ENCODE measurements at places on chromosomes 5 and 9.

DNA sequence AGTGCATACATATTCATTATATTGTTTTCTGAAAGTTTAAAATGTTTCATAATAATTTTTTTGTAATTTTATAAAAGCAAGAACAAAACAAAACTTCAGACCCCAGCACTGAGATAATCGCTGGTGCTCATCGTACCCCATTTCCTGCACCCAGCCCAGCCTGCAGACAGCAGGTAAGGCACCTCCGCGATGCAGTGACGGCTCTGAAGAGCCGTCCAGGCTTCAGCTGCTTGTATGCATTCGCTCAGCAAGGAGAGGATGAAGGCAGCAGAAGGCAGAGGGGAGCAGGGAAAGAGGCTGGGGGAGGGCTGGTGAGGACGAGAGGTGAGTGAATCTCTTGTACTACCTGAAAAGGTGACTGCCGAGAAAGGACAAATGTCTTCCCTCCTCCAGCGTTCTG, 153.5 kb downstream of the TTLL11 start:
- H3K27ac ChIP-seq: no peak overlapping the region
- no peak for DNase-seq
- no peaks in the 10 kb centered on the region for H3K36me3 ChIP-seq
- no peaks in the 10 kb centered on the region for H3K27me3 ChIP-seq

DNA sequence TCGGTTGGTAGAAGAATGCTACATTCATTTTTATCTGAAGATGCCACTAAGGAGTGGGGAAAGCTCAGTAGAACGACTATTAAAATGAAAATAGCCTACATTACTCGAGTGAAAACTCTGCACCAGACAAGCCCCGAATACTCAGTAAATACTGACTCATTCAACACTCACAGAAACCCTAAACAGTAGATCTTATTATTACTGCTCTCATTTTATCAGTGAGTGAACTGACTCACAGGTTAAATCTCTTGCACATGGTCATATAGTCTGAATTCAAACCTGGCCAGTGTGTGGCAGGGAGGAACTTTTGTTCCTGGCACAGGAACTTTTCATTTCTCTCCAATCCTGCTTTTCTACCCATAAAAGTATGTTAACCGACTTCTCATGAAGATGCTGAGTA, 9.6 kb upstream of the PAPPA start:
- no peak overlapping the region for H3K4me3 ChIP-seq
- no peaks in the 10 kb centered on the region for H3K27me3 ChIP-seq
- no peak overlapping the region for H3K27ac ChIP-seq

GRCh38 chr9:135616619-135617537, 22.5 kb downstream of the GLT6D1 start:
- no peaks in the 10 kb centered on the region for H3K36me3 ChIP-seq
- H3K27ac ChIP-seq: no peak overlapping the region
- H3K27me3 ChIP-seq: no peaks in the 10 kb centered on the region
- H3K4me1 ChIP-seq: no peaks in the 10 kb centered on the region

- H3K27me3 ChIP-seq: no peaks in the 10 kb centered on the region
- no peak overlapping the region for H3K4me3 ChIP-seq
- H3K4me1 ChIP-seq: peaks cover 31% of the 10 kb centered on the region
- DNase-seq: no peak
- no peak overlapping the region for H3K27ac ChIP-seq
Measured at GRCh38 chr5:141646026-141646425, 5.2 kb downstream of the FCHSD1 start.

GRCh38 chr5:88813805-88814575, 69.0 kb downstream of the MEF2C start:
- no peaks in the 10 kb centered on the region for H3K36me3 ChIP-seq
- H3K27ac ChIP-seq: no peak overlapping the region
- no peak overlapping the region for H3K4me3 ChIP-seq
- H3K4me1 ChIP-seq: no peaks in the 10 kb centered on the region
- peaks cover 5% of the 10 kb centered on the region for H3K27me3 ChIP-seq
- DNase-seq: no peak

DNA sequence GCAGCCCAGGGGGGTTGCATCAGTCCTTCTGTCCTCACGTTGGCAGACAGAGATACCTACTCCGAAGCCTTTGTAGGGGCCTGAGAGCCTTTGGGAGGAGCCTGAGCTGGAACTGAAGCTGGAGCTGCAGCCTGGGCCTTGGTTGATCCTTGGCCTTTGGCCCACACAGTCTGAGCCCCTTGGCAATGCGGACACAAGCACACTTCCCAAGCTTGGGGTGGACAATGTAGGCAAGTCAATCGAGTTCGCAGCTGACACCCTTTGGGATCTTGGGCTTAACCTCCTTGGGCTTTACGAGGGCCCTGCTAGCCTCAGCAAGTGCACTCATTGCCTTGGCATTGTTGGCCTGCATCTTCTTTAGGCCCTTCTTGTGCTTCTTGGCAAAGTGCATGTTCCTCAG, 5.9 kb downstream of the CSNK1A1 start:
- no peak for DNase-seq
- H3K27me3 ChIP-seq: no peaks in the 10 kb centered on the region
- peaks cover 53% of the 10 kb centered on the region for H3K36me3 ChIP-seq
- H3K4me3 ChIP-seq: no peak overlapping the region
- no peak overlapping the region for H3K27ac ChIP-seq
- H3K4me1 ChIP-seq: peaks cover 53% of the 10 kb centered on the region

DNA sequence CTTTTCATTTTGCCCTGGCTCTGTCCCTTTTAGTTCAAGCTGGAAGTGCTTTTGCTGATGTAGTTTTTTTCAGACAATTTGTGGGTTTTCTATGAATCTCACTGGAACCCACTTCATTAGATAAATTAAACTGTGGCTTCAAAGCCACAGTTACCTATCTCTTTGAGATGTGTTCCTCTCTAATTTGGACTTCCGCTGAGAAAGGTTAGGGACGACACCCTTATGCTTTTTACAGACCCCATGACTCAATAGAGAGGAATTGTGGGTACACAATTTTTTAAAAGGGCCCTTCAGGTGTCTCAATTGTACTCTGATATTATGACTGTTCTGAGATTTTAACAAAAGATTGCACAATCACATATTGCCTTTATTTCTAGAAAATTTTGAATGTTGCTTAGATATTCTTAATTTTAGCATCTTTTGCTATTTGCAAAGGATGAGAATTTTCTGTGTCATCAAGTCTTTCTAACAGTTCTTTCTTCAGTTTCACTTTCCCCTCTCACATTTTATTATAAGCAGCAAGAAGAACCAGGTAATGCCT, 110.6 kb downstream of the GADD45G start:
- H3K36me3 ChIP-seq: no peaks in the 10 kb centered on the region
- peak overlapping the region; percentile 81 for H3K27ac ChIP-seq
- H3K4me1 ChIP-seq: peaks cover 44% of the 10 kb centered on the region
- DNase-seq: no peak
- H3K4me3 ChIP-seq: no peak overlapping the region

GRCh38 chr9:96343515-96344360, 39.8 kb downstream of the SLC35D2 start:
- H3K4me3 ChIP-seq: no peak overlapping the region
- H3K27ac ChIP-seq: no peak overlapping the region
- H3K4me1 ChIP-seq: no peaks in the 10 kb centered on the region

DNA sequence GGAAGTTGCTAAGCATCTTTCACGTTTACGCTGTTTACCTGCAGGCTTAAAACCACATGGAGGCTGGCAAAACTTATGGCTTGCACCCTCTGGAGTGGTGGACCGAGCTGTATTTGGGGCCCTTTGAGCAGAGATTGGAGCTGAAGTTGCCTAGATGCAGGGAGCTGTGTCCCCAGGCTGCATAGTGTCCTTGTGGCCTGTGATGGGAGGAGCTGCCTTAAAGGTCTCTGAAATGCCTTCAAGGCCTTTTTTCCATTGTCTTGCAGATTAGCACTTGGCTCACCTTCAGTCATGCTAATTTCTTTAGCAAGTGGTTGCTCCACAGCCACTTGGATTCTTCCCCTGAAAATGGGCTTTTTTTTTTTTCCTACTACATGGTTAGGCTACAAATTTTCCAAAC, 81.5 kb upstream of the CHD1 start:
- H3K4me3 ChIP-seq: no peak overlapping the region
- H3K4me1 ChIP-seq: no peaks in the 10 kb centered on the region
- H3K27ac ChIP-seq: no peak overlapping the region
- H3K36me3 ChIP-seq: no peaks in the 10 kb centered on the region
- peaks cover 3% of the 10 kb centered on the region for H3K27me3 ChIP-seq
- no peak for DNase-seq

Measured in activated naive CD4-positive, alpha-beta T cell treated with anti-CD3 and anti-CD28 coated beads, Interleukin-2, amount 10 ng/mL, durations not matched to agents 7 days and 5 days (primary cell).